ENCODE measurements at places on chromosomes 7 and 10.

DNA sequence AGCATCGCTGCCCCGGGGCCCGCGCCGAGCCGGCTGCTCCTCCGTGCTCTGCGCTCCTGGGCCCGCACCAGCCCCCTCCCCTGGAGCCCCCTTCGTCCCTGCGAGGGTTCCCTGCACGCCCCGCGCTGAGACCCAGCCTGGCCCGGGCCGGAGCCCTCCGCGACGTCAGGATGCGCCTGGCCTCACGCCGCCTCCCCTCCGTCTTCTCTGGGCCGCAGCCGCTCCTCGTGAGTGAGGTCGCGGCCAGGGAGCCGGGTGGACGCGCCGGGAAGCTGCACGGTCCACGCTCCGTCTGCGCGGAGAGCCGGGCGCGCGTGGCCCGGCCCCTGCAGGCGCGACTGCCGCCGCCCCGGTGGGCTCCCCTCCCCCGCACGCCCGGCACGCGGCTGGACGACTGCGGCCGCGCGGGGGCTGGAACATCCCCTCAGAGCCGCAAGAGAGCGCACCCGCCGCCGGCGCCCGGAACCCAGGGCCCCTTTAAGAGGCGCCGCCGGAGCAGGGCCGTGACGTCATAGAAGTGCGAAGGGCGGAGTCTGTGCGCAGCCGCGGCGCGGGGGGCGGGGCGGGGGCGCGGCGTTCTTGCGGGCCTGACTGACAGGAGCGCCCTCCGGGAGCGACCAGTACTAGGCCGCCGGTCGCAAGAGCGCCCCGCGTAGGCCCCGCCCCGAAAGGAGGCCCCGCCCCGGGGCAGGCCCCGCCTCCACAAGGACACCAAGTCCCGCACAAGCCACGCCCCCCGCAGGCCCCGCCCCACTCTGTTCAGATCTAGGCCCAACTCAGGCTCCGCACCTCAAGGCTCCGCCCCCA is 507 bp upstream of the INPP5A start:
- peak; percentile 100 for DNase-seq

- DNase-seq, result no peak
These were observed 21.2 kb upstream of the SLC16A12 start for GRCh38 chr10:89556600-89556999.

GRCh38 chr10:133197786-133198185 is 32.2 kb upstream of the UTF1 start:
- no peak for DNase-seq

DNA sequence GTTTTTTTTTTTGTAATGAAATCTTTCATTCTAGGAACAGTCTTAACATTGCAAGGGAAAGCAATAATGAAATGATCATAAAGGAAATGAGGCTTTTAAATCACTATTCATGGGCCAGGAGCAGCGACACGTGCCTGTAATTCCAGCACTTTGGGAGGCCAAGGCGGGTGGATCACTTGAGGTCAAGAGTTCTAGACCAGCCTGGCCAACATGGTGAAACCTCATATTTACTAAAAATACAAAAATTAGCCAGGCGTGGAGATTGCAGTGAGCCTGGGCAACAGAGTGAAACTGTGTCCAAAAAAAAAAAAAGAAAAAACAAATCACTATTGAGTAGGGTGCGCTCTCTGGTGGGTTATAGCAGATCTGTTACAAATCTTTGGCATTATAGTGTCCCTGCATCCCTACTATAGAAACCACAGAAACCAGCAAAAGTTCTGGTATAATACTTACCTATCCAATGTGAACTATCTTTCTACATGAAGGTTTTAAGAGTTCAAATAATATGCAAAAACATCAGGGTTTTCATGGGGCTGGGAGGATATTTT is 72.1 kb downstream of the GLI3 start:
- no peak for DNase-seq

DNA sequence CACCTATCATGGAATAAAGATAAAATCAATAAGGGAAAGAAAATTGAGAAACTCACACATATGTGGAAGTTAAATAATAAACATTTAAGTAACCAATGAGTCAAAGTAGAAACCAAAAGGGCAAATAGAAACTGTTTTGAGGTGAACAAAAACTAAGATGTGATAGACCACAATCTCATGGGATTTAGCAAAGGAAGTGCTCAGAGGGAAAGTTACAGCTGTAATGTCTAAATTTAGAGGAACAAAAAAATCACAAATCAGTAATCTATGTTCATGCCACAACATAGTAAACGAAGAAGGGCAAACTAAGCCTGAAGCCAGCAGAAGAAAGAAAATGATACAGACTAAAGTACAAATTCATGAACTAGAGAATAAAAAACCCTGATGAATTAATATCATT is 16.3 kb downstream of the CYP3A4 start:
- no peak for DNase-seq

- no peak for DNase-seq
These were observed 3.9 kb downstream of the DOCK1 start for GRCh38 chr10:126909147-126909546.

DNA sequence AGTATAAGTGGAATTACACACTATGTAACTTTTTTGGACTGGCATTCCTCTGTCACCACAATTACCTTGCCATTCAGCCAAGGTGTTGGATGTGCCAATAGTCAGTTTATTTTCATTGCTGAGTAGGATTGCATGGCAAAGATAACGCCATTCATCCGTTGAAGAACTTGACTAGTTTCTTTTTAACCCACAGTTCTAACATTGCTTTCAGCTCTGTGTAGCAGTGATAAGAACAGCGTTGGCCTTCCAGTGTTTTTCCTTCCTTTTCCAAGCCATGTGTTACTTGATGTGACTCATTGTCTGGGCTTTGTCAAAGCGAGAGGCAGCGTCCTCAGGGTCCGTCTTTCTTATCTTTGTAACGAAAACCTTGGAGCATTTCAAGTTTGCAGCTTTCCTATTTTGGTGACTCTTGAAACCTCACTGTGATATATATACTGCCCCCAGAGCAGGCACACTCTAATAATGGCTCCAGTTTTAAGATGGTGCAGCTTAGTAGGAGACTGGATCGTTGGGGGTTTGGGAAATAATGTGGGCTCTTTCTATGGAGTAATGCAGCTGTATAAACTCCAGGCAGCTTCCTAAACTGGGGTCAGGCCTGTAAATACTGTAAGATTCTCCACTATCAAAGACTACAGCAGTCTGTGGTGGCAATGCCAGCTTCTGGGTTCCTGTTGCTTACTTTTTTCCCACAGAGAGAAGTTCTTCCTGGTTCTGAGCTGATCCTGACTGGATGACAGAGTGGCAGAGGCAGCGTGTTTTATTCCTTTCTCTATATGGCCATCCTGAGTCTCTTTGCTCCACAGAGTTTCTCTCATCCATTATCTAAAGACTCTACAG is 41.7 kb downstream of the AKR1E2 start:
- no peak for DNase-seq

DNA sequence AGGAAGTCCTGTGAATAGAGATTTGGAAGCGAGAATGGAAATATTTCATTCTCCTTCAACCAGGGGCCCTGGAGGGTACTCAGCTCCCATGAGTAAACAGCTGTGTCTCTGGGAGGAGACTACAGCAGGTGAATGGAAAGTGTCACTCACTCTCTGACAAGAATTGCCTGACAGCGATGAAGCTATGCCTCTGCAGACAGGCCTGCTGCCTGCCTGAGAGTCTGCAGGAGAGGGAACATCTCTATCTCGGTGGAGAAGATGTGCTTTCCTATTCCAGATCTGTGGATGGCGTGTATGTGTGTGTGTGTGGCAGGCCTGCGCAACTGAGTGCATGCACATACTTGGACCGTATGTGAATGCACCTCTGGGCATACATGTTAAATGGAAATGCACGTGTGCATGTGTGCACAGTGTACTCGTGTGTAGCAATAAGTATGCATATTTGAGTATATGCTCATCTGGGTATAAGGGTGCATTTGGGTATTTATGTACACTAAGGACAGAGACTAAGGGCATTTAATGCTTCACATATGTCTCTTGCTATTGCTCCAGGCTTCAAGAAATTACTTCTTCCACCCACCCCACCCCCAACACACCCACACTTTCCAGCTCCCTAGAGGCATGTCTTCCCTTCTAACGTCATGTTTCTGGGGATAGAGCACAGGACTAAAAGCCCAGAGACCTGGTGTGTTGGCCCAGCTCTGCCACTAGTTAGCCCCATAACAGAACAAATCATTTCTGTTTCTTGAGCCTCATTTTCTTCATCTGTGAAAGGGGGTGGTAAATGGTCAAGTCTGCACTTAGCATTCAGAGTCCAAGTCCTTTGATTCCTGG is 4.6 kb upstream of the ADCYAP1R1 start:
- DNase-seq, result no peak

DNA sequence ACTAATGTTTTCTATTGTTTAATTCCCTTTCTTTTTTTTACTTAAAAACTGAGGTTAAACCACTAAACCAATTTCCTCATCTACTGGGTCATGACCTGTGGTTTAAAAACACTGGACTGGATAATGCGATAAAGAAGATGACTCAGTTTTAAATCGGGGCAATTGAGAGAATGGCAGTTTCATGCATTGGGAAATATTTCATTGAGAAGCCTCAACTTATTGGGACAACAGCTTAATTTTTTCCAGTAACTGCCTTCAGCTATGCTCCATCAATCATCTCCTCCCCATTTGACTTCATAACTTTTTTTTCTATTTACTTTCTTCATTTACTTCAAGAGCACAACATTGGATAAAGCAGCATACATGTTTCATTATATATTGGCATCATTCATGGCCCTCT is 61.8 kb upstream of the MET start:
- no peak for DNase-seq

DNA sequence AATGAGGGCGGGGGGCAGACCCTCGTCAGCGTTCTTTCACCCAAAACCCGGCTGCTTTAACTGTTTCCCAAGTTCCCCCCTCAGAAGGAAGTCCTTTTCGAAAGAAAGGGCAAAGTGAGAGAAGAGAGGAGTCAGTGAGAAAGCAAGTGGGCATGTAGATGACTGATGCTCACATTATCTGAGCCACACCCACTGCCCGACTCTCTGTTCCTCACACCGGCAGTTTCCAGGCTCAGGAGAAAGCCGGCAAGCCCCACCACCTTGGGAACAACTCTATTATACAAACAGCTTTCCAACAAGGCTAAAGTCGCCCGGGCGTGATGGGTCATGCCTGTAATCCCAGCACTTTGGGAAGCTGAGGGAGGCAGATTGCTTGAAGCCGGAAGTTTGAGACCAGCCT is 23.1 kb downstream of the RCC1L start:
- no peak for DNase-seq

GRCh38 chr7:91618776-91619765 is 261.4 kb downstream of the MTERF1 start:
- no peak for DNase-seq

- peak; percentile 78 for DNase-seq
These were observed 25.0 kb downstream of the RGS10 start for GRCh38 chr10:119517235-119518141.

DNA sequence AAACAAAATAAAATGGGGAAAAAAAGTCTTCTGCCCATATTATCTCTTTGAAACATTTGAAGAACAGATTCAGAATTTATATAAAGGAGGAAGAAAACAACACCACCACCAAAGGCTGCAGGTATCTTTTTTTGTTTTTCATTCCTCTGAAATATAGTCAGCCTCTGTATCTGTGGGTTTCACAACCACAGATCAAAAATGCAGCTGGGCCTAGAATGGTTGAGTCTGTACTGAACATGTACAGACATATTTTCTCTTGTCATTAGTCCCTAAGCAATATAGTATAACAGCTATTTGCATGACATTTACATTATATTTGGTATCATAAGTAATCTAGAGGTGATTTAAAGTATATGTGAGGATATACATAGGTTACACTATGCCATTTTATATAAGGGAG is 559.7 kb upstream of the LRRN3 start:
- no peak for DNase-seq

DNA sequence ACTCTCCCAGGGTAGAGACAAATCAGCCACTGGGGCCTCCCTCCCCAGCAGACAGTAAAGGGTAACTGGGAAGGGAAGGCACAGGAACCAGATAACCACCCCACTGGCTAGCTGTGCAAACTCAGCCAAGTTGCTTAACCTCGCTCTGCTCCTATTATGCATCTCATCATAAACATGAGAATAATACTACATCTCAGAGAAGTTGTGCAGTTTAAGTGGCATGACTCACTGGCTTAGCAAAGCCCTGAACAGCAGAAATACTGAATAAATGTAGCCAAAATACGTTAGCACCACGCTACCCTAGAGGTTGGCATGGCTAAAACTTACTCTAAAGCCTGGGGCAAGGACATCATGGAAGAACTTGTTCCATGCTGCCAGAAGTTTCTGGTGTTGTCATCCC is 128.1 kb upstream of the ANK3 start:
- no peak for DNase-seq

DNA sequence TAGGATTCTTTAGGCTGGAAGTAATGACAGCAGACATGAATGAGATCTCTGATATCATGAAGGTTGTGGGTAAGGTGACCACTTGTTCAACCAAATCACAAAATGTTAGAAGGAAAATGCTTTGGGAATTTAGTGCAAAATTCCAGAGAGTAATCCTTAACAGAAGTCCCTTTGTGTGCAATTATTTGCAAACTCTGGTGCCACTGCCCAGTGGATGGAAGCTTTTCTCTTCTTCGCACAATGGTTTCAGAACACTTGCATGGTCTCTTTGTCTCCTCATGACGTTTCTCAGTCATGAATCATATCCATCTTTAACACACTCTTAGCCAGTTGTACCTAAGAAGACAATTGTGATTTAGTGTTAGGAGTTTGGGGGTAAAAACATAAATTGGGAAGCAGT is 570.4 kb upstream of the ANKRD30A start:
- no peak for DNase-seq

Measured in stimulated activated CD8-positive, alpha-beta memory T cell treated with anti-CD3 and anti-CD28 coated beads, Interleukin-4, amount 100 ng/mL, for 48 hours (primary cell).